Smooth muscle cell of bladder (primary cell): ENCODE measurements at places on chromosomes 1 and 21. TPM values are rescaled to one million over a fixed set of nuclear protein-coding genes. Genes with fewer than 3 reads are reported as not detected.

NFIA gene
- total RNA-seq: 4.0 and 5.1 TPM in 2 replicates

SLAMF6 gene
- not detected in 2 replicates for total RNA-seq

RPS27 gene
- total RNA-seq: 2,930 and 3,644 TPM in 2 replicates

FCRL2 gene
- not detected in 2 replicates for total RNA-seq

EFNA1 gene
- 0.71 and 1.1 TPM in 2 replicates for total RNA-seq

FOXO6 gene
- under 0.01 TPM in 1 of 2 replicates, not detected in the other for total RNA-seq

TEKT2 gene
- total RNA-seq: 0.09 and 0.14 TPM in 2 replicates

BMP8A gene
- total RNA-seq: under 0.01 and 0.28 TPM in 2 replicates

IRF6 gene
- total RNA-seq: 0.09 and 0.14 TPM in 2 replicates

MRAP gene
- total RNA-seq: 0.09 and 0.14 TPM in 2 replicates

OR2T2 gene
- total RNA-seq: not detected in 2 replicates

LORICRIN gene
- total RNA-seq: not detected in 2 replicates

CFAP45 gene
- total RNA-seq: 0.46 and 0.85 TPM in 2 replicates

FLG2 gene
- under 0.01 TPM in 1 of 2 replicates, not detected in the other for total RNA-seq

PHLDA3 gene
- total RNA-seq: 71.5 and 126 TPM in 2 replicates

TMEM51 gene
- 6.8 and 8.8 TPM in 2 replicates for total RNA-seq

DYNLT5 gene
- 0.71 and 0.74 TPM in 2 replicates for total RNA-seq

INKA2 gene
- 1.6 and 1.7 TPM in 2 replicates for total RNA-seq
